ENCODE measurements at places on chromosomes 3 and 15. TPM values are rescaled to one million over a fixed set of nuclear protein-coding genes. Genes with fewer than 3 reads are reported as not detected.
A peak's percentile ranks its signal among the peaks of the same experiment; 100 is the strongest.

GRCh38 chr3:114650808-114651207 lies 357.0 kb downstream of the TIGIT start:
- peak overlapping the region; percentile 34 for H3K27ac ChIP-seq
- no peaks in the 10 kb centered on the region for H3K4me1 ChIP-seq

GAP43 gene
- not detected for total RNA-seq

ATP10A gene
- total RNA-seq = 17.4 TPM

- no peak overlapping the region for H3K27ac ChIP-seq
- H3K4me1 ChIP-seq = peaks cover 3% of the 10 kb centered on the region
- H3K4me3 ChIP-seq = no peak overlapping the region
- no peaks in the 10 kb centered on the region for H3K36me3 ChIP-seq
These were observed 190.3 kb downstream of the OPA1 start for GRCh38 chr3:193783166-193783896.

DNA sequence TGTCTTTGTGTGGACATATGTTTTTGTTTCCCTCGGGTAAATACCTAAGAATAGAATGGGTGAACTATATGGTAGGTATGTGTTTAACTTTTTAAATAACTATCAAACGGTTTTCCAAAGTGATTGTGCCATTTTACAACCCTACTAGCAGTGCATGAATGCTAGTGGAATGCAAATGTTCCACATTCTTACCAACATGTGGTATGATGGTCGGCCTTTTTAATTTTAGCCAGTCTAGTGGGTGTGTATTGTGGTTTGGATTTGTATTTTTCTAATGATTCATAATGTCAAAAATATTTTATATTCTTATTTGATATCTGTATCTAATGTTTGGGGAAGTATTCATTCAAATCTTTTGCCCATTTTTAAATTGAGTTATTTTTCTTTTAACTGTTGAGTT lies 68.2 kb upstream of the SMAD3 start:
- H3K4me3 ChIP-seq = no peak overlapping the region
- no peak overlapping the region for H3K27ac ChIP-seq
- no peaks in the 10 kb centered on the region for H3K27me3 ChIP-seq
- no peaks in the 10 kb centered on the region for H3K4me1 ChIP-seq

GRCh38 chr3:114928989-114929640 lies 218.0 kb downstream of the ZBTB20 start:
- no peak overlapping the region for H3K27ac ChIP-seq
- H3K36me3 ChIP-seq = no peaks in the 10 kb centered on the region
- DNase-seq = no peak
- H3K27me3 ChIP-seq = no peaks in the 10 kb centered on the region
- H3K4me3 ChIP-seq = no peak overlapping the region

GRCh38 chr3:46848271-46849044 lies 14.8 kb downstream of the MYL3 start:
- H3K4me1 ChIP-seq = peaks cover 7% of the 10 kb centered on the region
- H3K27me3 ChIP-seq = no peaks in the 10 kb centered on the region
- no peaks in the 10 kb centered on the region for H3K36me3 ChIP-seq
- no peak overlapping the region for H3K27ac ChIP-seq
- H3K4me3 ChIP-seq = no peak overlapping the region
- DNase-seq = no peak

GRCh38 chr3:72797773-72798543 lies 50.3 kb downstream of the SHQ1 start:
- H3K36me3 ChIP-seq = no peaks in the 10 kb centered on the region
- no peak for DNase-seq
- no peaks in the 10 kb centered on the region for H3K4me1 ChIP-seq
- H3K4me3 ChIP-seq = no peak overlapping the region
- no peak overlapping the region for H3K27ac ChIP-seq

Measured in breast epithelium (tissue), 4 donors.